ENCODE measurements at places on chromosomes 7 and 10.

DNA sequence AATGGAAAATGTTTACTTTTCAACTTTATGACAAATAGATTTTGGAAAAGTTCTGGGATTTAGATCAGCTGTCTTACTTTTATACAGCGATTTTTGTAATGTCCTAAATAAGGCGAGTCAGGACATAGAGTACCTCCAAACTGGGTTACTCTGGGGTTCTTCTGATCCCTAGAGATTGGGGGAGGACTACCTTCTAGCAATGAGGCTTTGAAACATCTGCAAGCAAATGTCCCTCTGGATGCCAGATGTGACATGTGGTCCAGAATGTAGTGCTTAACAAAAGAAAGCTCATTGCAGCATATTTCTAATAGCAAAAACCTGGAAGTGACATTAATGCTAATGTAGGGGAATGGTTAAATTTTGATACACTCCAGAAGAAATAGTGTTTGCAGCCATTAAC, 36.1 kb downstream of the ABRAXAS2 start:
- DNase-seq = no peak

GRCh38 chr10:10528563-10528910, 489.1 kb upstream of the CELF2 start:
- DNase-seq = no peak

GRCh38 chr10:819326-819725, 112.2 kb downstream of the LARP4B start:
- no peak for DNase-seq

DNA sequence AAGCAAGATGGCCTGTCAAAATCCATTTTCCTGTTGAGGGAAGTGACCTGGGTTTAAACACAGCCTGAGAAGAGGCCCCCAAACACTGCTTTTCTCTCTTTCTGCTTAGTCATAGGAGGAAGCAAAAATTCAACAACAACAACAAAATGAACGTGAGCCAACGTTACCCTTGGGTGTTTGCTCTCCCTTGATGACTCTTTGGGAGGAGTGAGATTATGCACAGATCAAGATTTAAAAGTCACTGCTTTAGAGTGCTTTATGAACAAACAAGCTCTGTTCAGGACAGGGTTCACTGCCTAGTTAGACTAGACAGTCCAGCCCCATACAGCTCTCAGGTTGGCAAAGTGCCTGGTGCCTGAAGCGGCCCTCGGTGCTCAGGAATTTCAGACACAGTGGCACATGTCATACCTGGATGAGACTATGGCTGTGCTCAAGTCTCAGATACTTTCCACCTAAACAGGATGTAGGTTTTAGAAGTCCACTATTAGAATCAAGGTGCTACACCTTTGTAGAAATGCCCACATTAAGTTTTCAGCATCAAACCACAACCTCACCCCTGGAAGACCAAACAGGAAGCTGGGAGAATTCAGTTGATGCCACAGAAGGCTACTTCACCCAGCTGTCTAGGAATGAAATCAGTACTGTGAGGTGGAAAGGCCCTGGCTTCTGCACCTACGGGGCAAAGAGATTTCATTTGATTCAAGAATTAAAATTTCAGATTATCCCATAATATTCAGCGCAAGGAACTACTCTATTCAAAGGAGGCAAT, 38.7 kb downstream of the DENND11 start:
- DNase-seq = no peak

GRCh38 chr7:37833107-37833817, 15.1 kb upstream of the NME8 start:
- no peak for DNase-seq

DNA sequence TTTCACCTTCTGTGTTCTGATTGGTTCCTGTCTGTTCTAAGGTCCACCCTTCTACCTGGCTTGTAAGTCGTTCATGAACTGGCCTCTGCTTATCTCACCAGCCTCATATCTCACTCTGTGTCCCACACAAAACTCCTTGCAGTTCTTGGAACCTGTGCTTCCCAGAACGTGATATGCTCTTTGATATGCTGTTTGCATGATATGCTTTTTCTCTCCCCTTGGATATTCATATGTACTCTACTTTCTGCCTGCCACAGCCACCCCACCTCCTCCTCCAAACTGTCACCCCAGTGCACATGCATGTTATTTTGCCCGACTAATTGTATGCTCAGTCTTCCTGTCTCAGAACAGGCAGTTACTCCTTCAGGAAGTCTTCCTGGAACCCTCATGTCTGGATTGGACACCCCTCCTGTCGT, 1.9 kb upstream of the ITPRIP start:
- no peak for DNase-seq

DNA sequence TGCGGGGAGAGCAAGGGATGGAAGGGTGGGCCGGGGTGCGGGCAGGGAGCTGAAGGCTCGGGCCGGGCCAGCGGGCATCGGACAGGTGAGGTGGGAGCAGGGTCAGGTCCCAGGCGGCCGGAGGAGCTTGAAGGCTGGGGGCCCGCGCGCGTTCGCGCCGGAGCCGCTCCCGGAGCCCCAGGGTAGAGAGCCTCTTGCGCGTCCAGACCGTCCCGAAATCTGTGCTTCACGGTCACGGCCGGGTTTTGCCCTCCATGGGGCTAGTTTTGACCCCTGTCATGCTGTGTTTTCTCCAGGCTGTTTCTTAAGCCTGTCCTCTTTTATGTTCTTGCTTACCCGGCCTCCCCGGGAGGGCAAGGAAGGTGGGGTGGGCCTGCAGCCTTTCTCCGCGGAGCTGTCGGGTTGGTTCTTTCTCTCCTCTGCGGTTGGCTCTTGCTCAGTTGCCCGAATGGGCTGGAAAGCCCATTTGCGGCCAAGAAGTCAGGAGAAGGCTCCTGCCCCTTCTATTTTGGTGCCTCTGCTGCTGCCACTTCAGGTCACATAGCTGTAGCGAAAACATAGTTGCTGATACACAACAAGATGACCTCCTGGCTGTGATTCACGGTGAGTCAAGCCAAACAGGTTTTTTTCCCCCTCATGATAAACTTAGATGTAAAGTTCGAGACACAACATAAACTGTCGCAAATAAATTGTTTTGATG, 650 bp downstream of the UBE2D1 start:
- DNase-seq = no peak

DNA sequence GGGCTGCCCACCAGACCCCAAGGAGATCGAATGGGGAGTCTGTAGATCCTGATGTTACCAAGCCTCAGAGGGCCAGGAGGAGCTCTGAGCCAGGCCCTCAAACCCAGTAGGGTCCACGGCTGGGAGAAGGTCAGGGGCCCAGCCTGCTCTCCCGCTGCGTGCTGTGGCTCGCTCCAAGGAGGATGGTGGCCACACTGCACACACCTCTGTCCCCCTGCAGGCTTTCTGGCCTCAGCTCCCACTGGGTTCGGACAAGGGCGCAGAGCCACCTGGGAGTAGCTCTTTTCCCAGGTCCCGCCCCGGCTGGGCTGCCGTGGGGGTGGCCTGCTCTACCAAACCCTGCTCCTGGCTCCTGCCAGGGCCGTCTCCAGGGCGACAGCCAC, 175.8 kb downstream of the ZNF248 start:
- no peak for DNase-seq

GRCh38 chr10:74925708-74926107, 99.3 kb downstream of the KAT6B start:
- DNase-seq = no peak

DNA sequence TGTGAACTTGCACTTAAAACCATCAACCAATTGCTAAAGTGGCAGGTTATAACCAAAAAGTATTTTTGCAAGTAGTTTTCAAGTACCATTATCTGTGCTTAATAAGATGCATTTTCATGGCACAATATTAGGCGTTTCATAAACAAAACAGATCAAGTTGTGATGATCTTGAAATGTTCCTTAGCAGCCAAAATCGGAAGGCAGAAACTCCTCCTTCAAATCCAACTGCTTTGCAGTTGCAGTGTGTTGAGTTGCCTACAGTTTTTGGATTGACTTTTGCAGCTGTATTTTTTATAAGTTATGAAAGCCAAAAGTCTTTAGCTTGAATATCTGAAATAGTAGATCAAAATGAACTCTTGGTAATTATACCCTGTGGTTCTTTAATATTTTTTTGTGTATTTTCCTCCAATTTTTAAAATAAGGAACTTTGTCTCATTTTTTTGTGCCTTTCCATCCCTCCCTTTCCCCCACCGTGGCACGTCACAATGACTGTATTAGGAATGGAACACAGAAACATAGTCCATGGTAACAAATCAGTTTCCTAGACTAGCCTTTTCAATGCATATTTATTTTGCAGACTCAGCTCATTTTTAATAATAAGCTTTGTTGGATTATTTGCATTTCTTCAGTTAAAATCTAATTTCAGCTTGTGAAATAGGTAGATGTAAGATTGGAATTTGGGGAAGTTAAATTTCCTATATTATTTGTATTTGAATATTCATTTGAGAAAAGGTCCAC, 80.8 kb downstream of the ADD3 start:
- no peak for DNase-seq

All from activated naive CD8-positive, alpha-beta T cell treated with anti-CD3 and anti-CD28 coated beads, Interleukin-2, amount 50 U/mL, for 16 hours (primary cell).